ENCODE measurements at places on chromosomes 1 and 21. TPM values are rescaled to one million over a fixed set of nuclear protein-coding genes. Genes with fewer than 3 reads are reported as not detected.

DNA sequence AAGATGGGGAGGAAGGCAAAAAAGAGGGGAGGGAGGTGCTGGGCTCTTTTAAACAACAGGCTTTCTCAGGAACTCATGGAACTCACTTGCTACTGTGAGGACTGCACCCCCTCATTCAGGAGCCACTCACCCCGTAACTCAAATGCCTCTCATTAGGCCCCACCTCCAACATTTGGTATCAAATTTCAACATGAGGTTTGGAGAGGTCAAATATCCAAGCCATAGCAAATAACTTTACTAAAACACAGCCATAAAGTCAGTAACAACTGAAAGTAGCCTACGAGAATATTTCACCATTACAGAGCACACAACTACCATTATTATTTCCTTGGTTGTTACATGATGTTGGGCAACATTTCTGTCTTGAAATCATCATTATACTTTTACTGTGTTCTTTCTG, 13.1 kb upstream of the DMRTB1 start:
- no peak for DNase-seq

GRCh38 chr1:204319462-204319861, 40.3 kb downstream of the PLEKHA6 start:
- DNase-seq = peak; percentile 80

- DNase-seq = peak; percentile 8
Measured at GRCh38 chr1:174580801-174581200, 133.0 kb downstream of the GPR52 start.

DNA sequence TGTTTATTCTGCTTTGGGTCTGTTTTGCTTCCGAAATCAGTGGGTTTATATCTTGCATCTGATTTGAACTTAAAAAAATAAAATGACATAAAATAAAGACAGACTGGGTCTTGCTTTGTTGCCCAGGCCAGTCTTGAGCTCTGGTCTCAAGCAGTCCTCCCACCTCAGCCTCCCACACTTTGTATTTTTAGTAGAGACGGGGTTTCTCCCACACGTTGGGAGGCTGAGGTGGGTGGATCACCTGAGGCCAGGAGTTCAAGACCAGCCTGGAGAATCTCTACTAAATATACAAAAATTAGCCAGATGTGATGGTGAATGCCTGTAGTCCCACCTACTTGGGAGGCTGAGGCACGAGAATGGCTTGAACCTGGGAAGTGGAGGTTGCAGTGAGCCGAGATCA, 5.9 kb downstream of the ZYG11A start:
- DNase-seq = no peak

DNA sequence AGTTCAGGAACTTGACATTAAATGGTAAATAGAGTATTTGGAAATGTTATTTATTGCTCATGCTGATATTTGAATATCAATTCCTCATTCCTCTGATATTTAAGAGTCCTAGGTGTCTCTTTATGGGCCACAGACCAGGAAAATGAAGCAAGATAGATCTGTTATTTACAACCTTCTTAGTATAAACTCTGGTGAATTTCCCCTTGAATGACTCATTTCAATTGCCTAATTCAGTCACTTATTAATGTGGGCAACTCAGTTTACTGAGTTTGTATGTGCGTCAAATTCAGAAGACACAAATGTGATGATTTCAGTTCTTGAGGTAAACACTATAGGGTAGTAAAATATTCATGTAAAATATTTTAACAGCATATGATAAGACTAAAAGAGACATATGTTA, 1404.4 kb upstream of the PRMT6 start:
- DNase-seq = no peak

DNA sequence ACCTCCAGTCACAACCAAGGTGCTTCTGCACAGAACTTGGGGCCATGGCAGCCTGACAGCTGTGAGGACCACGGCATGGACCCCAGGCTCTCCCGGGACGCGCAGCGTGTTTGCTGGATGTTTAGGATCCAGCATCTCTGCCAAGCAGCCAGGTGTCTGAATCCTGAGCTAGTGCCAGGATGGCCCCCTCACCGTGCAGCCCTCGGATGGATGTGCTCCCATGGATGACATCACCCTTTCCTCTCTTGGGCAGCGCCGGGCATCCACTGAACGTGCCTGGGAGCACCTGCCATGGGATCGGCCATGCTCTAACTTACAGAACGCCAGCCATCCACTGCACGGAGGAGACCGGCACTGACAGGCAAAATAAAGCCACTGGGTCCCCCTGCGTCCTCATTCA, 53.9 kb downstream of the PRDM15 start:
- DNase-seq = no peak

DNA sequence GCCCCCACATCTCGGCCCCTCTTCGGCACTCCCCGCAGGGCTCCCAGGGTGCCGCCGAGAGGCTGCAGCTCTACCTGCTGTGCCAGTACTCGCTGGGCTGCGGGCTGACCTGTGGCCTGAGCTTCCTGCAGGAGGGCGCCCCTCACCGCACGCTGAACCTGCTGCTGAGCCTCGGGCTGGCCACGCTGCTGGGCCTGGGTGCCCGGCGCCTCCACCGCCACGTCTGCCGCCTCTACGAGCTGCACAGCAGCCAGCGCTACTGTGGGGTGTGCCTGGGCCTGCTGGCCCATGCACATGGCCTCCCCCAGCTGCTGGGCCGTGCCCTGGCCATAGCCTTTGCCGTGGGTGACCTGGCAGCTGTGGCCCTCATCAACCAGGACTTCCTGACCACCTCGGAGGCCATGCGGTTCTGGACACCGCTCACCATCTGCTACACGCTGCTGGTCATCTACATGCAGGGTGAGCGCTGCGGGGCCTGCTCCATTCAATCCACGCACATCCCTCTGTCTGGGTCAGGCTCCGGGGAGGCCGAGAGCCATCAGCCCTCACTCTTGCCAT, 1.9 kb downstream of the TMEM82 start:
- no peak for DNase-seq

DNA sequence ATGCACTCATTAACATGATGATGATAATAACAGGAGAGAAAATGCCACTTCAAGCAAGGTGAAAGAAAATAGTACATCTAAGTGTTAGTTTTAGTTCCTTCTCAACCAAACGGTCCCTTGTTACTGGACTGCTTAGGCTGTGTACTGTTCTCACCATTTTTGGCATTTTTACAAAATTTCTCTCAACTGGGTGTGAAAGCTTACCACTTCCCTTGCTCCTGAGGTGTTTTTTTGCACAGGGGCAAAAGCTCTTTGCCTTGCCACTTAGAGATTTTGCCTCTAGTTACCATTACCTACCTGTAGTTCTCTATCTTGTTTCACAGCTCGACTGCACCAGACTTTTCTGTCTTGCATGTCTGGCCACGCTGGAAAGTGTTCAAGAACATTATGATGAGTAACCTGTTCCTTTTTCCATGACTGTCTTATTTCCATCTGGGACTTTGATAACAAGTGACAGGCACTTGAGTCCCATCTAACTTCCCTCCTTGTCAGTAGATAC, 10.7 kb downstream of the NEK7 start:
- DNase-seq = peak; percentile 67

DNA sequence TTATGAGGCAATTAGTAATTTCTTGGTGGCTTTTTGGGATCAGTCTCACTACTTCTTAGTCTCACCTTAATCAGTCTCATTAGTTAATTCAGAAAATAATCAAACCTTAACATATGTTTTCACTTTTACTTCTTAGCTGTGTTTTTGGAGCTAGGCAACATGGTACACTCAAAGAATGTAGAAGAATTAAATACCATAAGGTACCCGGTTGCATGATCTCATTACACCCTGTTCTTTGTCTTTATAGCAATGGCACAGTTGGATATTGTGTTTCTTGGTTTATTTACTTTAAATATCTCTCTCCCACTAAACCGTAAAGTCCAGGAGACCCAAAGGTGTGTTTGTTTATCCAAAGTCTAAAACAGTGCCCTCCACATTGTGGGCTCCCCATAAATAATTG, 132.3 kb downstream of the TNFSF18 start:
- DNase-seq = no peak

GRCh38 chr1:199287647-199288046, 648.8 kb downstream of the PTPRC start:
- DNase-seq = no peak

- DNase-seq = peak; percentile 96
Measured at GRCh38 chr1:100530880-100531487, 7.0 kb upstream of the GPR88 start.

DNA sequence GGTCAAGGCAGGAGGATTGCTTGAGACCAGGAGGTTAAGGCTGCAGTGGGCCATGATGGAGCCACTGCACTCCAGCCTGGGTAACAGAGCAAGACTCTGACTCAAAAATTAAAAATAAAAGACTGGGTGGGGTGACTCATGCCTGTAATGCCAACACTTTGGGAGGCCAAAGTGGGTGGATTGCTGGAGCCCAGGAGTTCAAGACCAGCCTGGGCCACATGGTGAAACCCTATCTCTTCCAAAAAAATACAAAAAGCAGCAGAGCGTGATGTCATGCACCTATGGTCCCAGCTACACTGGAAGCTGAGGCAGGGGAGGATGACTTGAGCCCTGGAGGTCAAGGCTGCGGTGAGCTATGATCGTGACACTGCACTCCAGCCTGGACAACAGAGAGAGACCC, 44.4 kb upstream of the COX20 start:
- DNase-seq = no peak

DNA sequence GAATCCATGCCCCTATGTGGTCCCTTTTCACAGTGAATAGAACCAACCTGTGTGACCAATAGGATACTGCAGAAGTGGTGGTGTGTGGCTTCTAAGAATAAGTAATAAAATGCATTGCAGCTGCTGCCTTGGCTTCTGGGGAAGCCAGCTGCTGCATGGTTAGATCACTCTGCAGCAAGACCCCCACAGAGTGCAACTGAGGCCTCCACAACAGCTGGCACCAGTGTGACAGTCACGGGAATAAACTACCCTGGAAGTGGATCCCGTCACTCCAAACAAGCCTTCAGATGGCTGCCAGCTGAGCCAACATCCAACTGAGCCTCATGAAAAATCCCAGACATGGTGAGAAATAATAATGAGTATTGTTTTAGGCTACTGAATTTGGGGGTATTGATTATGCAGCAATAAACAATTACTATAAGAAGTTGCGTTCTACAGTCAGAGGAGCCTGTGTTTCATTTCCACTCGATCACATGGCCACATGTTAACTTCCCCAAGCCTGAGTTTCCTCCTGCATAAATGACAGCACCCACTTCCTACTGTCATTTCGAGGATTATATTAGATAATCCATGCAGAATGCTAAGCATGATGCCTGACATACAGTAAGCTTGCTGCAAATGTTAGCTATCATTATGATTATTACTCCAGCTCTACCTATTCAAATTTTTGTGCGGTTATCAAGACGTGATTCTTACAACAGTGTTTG, 20.8 kb upstream of the COG2 start:
- DNase-seq = no peak

DNA sequence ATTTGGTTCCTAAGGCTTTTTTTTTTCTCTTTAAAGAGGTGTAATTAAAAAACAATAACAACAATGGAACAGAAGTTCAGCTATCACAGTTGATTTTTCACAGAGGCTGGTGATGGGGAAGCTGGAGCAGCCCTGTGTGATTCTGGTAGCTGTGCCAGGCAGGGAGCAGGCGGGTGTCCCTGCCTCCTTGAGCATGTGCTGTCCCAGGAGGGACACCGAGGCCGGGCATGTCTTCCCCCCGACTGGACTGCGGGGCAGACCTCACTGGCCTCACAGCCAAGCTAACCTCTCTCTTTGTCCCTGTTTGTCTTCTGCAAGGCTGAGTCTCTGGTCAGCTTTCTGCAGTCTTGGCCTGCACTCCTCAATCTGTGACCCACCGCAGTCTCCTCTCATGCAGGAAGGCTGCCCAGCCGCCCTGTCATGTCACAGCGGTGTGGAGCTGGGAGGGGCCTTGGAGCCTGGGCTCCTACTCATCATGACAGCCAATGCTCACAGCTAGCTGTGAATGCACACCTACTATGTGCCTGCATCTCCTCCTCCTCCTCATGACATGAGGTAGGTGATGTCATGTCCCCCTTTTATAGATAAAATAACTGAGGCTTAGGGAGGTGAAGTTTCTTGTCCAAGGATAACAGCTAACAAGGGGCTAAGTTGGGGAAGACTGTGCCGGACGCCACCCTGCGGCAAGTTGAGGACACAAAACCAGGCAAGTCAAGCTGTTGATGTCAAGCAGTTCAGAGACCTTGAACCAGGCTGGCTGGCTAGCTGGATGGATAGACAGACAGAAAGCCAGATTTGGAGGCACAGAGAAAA, 10.3 kb upstream of the ACTL8 start:
- DNase-seq = no peak

- peak; percentile 77 for DNase-seq
Measured at GRCh38 chr1:219066631-219067349, 106.9 kb upstream of the LYPLAL1 start.

- no peak for DNase-seq
Measured at GRCh38 chr1:21082073-21082472, 94.6 kb downstream of the EIF4G3 start.

DNA sequence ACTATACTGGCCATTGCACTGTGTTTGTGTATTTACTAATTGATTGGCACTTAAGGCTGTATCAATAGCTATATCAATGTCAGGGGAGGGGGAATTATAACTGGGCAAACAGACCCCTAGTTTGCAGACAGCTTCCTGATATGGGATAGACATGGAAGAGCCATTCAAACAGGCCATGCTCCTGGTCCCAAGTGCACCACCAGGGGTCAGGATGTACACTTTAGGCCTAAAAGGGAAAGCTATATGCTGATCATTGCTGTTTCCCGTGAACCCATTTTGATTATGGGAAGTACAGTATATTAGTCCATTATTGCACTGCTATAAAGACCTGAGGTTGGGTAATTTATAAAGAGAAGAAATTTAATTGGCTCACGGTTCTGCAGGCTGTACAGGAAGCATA, 124.9 kb upstream of the BACE2 start:
- no peak for DNase-seq

TNNI3K gene
- 13.4 TPM for polyA plus RNA-seq

NPR1 gene
- polyA plus RNA-seq = 1.7 TPM

TAF5L gene
- polyA plus RNA-seq = 3.2 TPM

Measured in cardiac muscle cell (in vitro differentiated cells and primary cell).